ENCODE measurements at places on chromosomes 11 and 22.

GRCh38 chr11:17217401-17217800 lies 9.6 kb upstream of the PIK3C2A start:
- no peak for DNase-seq

GRCh38 chr22:29937940-29938693 lies 55.1 kb downstream of the MTMR3 start:
- DNase-seq = peak; percentile 12

DNA sequence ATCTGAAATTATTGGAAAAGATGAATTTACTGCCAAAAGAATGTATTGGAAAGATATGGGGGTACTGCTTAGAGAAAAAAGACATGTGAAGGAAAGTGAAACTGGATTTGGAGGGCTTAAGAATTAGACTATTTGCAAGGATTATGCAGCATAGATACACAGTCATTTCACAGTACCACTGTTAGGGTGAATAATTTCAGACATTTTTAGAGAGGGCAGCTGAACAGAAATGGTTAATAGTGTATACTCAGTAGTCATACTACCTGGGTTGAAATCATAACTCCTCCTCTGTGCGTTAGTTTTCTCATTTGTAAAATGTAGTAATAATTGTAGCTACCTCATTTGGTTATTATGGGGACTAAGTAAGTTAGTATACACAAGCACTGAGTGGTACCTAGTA lies 33.0 kb downstream of the GAS2 start:
- DNase-seq = no peak

DNA sequence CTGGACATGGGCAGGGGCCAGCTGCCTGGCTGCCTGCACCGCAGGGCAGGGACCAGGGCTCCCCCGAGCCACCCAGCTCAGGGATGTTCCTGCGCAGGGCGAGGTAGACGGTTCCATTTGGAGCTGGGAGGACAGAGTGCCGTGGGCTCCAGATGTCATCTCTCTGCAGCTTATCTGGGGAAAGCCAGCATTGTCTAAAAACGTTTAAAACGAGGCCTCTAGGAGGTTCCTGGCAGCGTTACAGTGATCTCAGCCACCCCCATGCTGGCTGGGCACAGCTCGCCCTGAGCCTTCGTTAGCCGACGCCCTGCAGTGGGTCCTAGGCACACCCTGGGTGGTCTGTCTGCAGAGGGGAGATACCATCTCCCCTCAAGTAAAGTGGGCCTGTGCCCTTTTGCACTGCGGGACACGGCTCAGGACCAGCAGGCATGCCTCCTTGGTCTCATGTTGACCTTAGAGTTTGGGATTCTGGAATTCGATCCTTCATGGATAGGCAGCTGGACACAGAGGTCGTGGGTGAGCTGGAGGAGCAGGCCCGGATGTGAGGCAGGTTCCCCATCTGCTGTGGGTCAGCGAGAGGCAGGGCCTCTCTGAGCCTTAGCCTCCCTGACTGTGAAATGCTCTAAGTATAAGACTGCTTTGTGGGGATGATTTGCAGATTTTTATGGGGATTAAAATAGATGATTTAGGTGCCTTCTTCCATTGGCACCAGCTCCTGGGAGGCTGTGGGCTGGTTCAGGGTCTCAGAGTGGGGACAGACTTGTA lies 14.1 kb downstream of the SYNGR1 start:
- no peak for DNase-seq

- no peak for DNase-seq
Measured at GRCh38 chr11:117610045-117610444, 187.0 kb downstream of the DSCAML1 start.

- no peak for DNase-seq
Measured at GRCh38 chr11:46006418-46007070, 84.1 kb downstream of the LARGE2 start.

- no peak for DNase-seq
Measured at GRCh38 chr11:36360318-36360717, 64.2 kb downstream of the PRR5L start.
